ENCODE measurements at places on chromosomes 1 and 21.
A peak's percentile ranks its signal among the peaks of the same experiment; 100 is the strongest.

GRCh38 chr1:58084266-58084665, 462.3 kb downstream of the OMA1 start:
- no peak for DNase-seq

DNA sequence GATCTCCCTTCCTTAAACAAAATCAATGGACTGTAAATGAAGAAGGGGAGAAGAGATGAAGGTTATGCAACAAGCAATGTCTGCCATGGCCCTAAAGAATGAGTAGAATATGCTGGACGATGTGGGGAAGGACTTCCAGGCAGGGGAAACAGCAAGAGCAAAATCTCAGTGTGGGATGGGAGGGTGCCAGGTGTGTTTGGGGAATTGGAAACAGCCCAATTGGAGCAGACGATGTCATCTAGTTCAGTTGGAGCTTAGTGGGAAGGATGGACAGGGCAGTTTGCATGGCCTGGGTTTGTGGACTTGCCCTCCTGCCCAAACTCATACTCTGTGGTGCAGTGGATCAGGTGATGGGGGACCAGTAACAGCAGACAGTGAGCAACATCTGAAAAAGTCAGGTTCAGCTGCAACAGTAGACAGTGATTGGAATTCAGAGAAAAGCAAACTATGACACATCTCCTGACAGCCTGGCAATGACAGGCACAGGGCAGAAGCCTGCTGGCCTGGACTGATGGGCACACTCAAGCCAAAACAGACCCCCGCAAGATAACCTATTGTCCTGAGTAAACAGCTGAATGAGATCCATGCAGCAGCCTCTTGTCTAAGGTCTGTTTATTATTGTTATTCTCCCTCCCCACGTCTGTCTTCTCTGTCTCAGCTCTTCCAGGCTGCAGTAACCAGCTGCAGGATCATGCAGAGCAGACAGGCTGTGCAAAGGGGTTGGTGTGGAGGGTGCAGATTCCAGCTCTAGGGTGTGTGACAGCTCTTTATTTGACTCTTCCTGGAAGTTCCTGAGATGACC, 50.5 kb upstream of the PRELP start:
- no peak for DNase-seq

DNA sequence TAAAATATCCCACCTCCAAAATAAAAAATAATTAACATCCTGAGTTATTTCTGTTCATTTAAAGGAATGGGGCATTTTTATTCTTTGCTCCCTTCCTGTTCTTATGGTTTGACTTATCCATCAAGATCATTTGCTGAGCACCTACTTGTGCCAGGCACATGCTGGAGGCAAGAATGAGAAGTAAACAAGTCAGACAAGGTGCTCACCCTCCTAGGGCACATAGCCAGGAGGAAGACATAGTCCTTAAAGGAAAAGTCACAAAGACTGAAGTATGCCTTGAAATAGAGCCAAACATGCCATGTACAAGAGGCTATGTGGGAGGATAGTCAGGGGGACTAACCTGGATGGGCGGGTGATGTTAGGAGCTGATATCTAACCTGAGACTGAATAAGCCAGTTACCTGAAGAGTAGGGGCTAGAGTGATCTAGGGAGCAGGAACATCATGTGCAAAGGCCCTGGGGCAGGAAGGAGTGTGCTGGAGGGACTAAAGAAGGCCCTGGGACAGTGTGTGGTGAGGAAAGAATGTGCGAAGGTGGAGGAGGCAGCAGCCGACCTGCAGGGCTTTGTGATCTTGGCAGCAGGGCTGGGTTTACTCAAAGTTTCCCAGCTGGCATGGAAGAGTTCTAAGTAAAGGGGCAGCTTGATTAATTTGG, 233.5 kb downstream of the MATN1 start:
- DNase-seq, result no peak

DNA sequence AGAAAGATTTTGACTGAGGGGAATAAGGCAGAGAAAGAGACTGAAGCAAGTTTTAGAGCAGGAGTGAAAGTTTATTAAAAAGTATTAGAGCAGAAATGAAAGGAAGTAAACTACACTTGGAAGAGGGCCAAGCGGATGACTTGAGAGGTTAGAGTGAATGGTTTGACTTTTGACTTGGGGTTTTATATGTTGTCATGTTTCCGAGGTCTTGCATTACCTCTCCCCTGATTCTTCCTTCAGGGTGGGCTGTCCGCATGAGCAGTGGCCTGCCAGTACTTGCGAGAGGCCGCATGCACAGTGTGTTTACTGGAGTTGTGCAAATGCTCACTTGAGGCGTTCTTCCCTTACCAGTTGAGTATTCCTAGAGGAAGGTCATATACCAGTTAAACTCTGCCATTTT, 13.0 kb upstream of the DENND2D start:
- no peak for DNase-seq

DNA sequence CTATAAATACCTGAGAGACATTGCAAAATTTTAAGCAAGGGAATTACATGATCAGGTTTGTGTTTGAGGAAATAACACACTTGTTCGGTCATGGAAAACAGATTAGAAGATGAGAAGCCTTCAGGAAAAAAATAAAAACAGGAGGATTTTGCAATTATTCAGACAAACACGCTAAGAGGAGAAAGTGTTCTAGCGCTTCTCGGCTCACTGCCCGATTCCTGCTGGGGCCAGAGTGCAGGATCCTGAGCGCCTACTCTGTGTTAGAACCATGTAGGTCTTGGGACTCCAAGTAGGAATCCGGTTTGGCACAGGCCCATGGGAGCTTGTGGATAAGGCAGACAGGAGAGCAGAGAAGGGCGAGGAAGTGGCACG, 8.1 kb upstream of the PRELP start:
- no peak for DNase-seq

DNA sequence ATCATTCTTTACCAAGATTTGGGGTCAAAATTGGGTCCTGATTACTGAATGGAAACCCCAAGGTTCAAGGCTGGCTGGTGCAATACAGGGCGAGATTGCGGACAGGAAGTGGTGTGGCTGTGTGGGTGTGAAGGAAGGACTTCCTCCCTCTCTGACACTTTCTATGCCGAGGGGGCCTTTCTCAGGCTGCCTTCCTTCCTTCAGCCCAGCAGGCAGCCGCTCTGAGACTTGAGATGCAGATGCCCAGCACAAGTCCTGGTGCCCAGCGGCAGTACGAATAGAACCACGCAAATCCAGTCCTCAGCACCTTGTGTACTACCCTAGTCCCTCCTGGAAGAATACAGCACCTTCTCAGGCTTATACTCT, 16.3 kb downstream of the BATF3 start:
- DNase-seq, result no peak

DNA sequence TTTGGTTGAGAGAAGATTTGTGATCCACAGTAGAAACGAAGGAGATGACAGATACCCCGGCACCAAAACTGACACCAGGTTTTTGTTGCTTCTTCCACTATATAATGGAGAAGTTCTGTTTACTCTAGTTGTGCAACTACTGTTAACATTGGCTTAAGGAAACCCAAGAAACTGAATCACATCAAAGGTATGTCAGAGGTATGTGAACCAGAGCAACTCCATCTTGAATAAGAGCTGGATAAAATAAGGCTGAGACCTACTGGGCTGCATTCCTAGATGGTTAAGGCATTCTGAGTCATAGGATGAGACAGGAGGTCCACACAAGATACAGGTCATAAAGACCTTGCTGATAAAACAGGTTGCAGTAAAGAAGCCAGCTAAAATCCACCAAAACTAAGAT, 173.7 kb upstream of the CAMK1G start:
- DNase-seq, result peak; percentile 90

GRCh38 chr1:101995984-101996745, 561 bp downstream of the OLFM3 start:
- DNase-seq, result no peak

Data from brain microvascular endothelial cell (primary cell).